Heart right ventricle (tissue), 16 donors: ENCODE measurements at places on chromosomes 7 and 10. TPM values are rescaled to one million over a fixed set of nuclear protein-coding genes. Genes with fewer than 3 reads are reported as not detected.

Gene CACNA2D1
- polyA plus RNA-seq = 7.0 TPM

Gene DLX6
- polyA plus RNA-seq = not detected

Gene AEBP1
- polyA plus RNA-seq = 33.7 TPM

DNA sequence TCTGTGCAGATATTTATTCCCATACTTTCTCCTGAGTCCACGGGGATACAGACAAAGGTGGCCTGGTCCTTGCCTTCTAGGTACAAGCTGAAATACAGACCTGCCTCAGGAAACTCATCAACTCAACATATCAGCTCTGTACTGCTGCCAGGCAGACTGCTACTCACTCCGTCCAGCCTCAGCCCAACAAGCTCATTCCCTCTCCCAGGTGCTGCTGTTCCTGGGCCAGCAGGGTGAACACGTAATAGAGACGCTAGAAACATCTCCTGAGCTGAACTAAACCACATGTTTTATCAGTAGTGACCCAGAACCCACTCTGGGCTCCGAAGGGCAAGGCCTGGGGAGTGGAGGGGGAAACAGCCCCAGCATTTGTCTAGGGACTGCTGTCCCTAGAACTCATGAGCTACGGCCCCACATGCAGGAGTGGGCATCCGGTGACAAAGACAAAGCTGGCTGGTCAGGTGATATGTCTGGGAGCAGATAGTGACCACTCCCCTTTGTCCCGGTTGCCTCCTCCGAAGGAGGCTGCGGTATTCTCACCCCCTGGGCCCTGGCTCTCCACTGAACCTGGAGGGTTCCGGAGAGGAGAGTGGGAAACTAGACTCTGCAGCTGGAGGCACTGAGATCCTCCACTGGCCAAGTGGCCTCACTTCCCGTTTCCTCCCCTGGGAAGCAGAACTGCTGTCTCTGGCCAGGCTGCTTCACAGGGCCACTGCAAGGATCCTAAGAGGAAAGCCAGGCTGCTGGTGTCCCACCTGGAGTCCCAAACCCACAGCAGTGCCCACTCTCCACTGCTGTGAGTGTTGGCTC is 116.1 kb downstream of the FAM53B start:
- DNase-seq = peak; percentile 60

DNA sequence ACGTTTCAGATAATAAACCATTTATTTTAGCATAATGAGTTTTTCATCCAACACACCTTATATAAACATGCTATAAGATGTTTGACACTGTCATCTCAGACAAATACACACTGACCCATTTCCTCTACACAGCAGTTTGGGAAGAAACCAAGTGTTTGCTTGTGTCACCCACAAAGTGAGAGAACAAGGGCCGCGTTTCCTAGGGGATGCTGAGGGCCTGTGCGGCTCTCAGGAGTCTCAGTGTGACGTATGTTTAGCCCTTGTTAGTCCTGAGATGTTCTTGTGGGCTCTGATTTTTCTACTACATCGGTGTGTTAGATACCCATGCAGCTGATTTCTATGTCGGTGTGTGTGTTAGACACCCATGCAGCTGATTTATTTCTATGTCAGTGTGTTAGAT is 266.3 kb downstream of the DIP2C start:
- DNase-seq = no peak

- no peak for DNase-seq
Measured at GRCh38 chr7:158658475-158658874, 46.1 kb downstream of the NCAPG2 start.

- no peak for DNase-seq
Measured at GRCh38 chr7:31129067-31129466, 77.0 kb downstream of the ADCYAP1R1 start.

GRCh38 chr10:49403363-49403762 is 7.5 kb upstream of the DRGX start:
- no peak for DNase-seq

GRCh38 chr7:36763132-36763816 is 39.0 kb upstream of the AOAH start:
- no peak for DNase-seq

DNA sequence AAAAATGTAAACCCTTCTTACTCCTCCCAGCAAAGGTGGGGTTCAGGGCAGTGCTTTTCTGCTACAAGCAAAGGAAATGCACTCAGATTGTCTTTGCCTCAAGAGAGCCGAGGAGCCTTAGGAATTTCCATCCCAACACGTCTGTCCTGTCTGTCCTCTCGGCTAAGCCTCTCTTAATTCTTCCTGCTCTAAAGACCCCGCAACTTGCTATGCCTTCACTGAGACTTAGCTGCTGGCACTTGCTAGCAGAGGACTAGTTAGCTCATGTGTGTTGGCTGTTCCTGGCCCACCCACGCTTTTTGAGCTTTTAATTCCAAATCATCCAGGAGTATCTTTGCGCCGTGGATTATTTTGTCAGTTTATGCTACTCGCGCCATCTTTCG is 481 bp upstream of the NPM3 start:
- DNase-seq = no peak

GRCh38 chr7:27180431-27181420 is 4.3 kb downstream of the HOXA11 start:
- no peak for DNase-seq

DNA sequence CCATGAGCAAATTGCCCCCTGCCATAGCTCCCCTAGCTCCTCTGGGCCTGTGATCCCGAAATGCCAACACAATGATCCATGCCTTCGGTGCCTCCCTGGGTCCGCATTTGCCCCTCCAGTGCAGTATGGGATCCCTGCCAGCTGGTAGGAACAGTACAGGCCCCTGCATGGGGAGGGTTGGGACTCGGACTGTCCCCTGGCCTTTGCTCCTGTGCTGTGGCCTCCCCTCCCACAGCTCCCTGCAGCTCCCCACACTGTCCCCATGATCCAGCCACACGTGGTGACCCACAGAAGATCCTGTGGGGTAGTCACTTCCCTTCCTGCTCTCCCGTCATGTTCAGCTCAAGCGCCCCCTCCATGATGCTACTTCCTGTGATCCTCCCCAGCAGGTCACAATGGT is 140.3 kb downstream of the MAPK8 start:
- DNase-seq = no peak

DNA sequence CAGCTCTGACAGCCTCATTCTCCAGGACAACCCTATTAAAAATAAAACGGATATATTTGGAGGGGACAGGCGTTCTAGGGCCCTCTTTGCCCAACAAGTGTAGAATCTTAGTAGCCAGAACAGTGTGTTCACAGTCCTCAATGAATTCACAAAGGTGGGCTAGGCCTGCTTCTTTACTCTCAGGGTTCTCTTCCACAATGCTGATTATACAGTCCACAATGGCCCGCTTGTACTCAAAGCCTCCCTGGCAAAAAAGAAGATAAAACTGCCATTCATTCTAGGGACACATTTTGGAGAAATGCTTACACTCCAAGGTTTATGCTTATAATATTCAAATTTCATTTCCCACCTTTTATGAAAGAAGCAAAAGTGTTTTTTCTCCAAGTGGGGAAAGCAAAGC is 62.6 kb downstream of the MEST start:
- no peak for DNase-seq

GRCh38 chr7:139582130-139582650 is 58.7 kb downstream of the CLEC2L start:
- DNase-seq = no peak

- no peak for DNase-seq
Measured at GRCh38 chr7:104039363-104039762, 49.9 kb upstream of the RELN start.

DNA sequence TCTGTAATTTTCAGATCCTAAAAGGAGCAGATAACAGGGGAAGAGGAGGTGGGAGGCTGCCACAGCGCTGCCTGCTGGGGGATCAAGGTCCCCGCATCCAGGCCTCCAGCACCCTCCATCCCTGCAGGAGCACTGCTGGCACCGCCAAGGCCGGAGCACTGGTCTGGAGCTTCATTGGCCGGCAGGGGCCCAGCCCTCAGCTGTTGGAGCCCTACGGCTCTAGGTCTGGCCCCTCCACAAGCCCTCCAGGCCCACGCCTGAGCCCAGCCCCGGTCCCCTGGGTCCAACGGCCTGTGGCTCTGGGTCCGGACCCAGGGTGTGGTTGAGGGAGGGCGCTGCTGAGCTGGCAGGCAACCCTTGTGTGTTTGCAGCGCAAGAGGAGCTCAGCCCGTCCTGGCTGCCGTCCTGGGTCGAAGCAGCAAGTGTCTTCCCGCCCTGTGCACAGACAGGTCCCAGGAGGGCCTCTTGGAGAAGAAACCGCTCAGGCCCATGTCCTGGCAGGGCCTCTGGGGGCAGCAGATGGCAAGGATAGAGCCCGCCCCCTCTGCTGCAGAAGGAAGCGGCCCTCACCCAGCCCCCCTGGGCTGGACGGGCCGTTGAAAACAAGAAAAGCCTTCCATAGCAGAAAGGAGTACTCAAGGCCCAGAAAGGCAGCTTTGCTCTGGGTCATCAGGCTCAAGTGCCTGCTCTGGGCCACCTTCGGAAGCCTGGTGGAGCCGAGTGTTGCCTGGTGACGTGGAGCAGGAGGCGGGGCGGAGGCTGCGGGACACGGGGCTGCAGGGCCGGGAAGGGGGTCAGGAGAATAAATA is 54.3 kb upstream of the TNRC18 start:
- DNase-seq = no peak
